ENCODE measurements at places on chromosomes 6 and 20.

GRCh38 chr6:15871276-15871675 lies 208.4 kb upstream of the DTNBP1 start:
- DNase-seq, result no peak

DNA sequence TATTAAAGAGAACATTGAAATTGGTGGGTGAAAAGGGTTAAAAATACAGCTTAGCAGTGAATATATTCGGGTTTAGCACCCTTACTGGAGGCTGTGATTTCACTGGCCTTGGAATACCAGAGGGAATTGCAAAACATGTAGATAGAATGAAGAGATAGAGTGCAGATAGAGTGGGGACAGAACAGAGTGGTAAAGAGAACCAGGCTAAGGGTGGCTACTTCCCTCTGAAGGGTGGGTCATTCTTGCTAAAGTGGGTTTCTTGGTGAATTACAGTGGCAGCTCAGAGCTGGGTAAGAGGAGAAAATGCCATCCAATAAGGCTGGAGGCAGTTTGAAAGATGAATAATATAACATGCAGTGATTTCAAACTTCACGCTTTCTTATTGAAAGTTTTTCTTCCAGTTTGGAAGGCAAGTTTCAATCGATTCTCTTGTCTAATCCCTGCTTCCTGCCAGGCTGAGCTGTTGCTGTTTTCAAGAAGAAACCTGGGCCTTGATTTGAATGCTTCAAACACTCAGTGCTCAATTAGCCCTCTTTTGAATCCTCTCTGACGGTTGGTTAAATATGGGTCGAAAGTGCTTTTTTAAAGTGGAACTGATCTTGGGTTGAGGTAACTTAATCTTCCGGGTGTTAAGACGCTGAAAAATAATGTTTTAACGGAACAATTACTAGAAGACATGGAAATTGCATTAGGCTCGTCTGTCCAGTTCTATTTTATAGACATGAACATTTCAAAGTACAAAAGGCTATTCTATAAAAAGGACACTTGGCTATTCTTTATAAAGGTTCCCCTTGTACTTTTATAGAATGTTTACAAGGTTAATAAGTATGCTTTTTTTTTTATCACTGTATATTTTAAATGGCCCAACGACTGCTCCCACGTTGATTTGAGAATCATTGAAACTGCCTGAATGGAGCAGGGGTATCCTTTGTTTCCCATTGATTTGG lies 203.3 kb downstream of the BCAS1 start:
- DNase-seq, result no peak

- DNase-seq, result no peak
Observed at GRCh38 chr20:49641683-49642656, 71.7 kb downstream of the B4GALT5 start.

GRCh38 chr6:108944707-108945680 lies 96.8 kb downstream of the ARMC2 start:
- DNase-seq, result no peak

DNA sequence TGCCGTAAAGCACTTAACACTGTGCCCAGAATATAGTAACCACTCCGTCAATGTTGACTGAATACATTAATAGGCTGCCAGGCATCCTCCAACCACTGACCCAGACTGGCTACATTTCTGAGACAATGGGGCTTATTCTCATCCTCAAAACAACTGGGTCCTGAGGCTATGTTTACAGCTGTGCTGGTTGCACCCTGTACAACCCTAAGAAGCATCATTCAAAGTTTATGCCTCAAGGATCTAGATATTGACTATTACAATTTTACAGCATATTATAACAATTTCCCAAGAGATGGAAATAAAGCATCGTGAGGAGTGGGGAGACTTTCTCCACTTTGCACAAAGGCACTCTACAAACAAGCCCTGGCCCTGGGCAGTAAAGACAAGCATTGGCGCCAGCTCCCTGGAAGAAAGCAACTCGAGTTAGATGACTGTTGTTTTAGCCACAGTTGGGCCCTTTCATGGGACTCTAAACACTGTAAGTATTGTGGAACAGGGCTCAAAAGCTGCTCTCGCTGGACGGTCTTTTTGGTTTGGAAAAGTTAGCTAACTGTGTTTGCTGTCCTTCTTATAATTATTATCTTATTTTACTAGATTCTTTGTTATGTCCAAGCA lies 30.2 kb downstream of the MYLIP start:
- no peak for DNase-seq

DNA sequence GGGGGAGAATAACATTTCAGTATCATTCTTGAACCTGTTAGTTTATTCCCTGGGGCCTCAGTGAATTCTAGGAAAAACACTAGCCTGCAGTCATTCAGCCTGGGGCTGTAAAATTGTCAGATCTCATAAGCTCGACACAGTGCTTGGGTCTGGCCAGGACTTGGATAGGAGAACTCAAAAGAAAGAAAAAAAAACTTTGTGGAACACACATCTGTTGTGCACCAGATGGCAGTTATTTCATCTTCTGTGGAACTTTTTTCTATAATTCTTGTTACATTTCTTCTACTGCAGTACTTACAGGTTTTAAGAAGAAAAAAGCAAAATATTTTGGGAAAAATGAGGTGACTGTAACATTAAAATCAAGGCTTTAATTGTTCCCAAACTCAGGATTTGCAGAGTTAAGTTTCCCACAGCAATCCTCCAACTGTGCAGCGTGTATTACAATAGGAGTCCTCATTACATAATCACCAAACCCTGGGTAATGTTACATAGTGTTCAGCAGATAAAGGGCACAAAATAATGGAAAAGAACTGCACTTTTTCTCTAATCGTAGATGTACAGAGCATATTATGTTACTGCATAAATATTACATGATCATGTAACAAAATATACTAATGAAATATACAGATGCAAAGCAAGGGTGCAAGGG lies 531.1 kb upstream of the CITED2 start:
- no peak for DNase-seq

- DNase-seq, result no peak
Observed at GRCh38 chr20:31979713-31980426, 11.9 kb downstream of the XKR7 start.

DNA sequence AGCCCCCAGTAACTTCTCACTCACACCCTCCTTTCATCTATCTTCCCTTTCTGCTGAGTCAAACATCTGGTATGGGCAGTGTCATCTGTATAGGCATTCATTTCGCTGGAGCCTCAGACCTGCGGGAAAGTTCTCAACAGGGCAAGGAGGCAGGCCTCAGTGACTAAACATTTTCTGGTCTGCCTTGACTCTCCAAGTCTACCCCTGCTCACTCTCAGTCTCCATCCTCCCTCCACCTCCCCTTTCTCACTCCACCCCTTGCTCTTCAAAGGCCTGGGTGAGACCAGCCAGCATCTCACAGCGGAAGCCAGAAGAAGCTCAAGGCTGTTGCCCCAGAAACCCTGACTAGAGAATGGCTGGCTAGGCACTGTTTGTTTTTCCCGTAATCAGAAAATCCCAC lies 105.0 kb upstream of the BEND6 start:
- DNase-seq, result no peak

DNA sequence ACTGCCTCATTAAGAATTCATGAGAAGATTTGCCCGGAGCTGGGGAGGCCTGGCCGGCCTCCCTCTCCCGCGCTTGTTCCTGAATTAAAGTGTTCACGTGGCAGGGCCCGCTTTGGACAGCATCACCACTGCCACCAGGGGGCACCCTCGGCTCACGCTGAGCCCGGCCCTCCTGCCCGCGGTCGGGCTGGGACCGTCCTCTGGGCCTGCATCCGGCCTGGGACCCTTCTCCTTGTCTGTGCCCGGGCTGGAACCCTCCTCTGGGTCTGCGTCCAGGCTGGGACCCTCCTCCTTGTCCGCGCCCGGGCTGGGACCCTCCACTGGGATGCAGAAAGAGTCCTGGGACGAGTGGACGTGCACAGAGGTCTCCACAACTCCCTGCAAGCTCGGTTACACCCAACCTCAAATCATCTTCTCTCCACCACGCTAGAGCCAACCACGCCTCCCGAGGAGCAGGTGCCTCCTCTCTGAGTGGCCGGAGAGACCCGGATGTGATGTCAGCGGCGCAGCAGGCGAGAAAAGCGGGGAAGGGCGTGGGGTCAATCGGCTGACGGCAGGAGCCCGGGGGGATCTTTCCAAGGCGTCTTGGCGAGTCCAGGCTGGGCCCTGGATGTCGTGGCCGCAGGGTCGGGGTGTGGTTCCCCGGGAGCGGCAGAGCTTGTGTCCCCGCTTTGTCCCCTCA lies 50.9 kb upstream of the DACT2 start:
- DNase-seq, result no peak

DNA sequence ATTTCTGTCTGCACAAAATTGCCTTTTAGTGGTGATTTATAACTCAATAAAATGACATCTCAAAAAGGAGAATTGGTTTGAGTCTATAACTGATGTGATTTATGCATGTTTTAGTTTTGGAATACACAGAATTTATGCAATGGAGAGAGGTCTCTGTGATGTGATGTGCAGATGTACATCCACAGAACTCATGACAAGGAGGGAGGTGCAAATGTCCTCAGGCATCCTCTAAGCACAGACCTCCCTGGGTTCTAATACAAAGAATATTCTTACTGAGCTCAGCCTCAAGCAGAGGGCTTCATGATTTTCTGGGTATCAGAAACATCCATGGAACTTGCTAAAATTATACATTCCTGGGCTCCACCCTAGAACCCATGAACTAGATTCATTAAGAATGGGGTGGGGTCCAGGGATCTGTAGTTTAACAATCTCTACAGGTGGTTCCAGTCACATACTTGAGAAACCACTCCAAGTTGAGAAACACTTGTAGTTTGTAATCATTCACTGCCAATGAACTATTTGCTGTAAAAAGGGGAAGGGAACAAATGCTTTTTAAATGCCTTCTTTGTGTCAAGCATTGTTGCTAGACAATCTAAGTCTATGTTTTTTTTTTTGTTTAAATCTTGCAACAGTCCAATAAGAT lies 60.2 kb upstream of the NEDD9 start:
- DNase-seq, result no peak

GRCh38 chr6:158839796-158840195 lies 20.6 kb upstream of the EZR start:
- DNase-seq, result no peak

Data from NCI-H1417 treated with DMSO at 0.1 percent for 48 hours (cell line).